ENCODE measurements at places on chromosomes 16 and 17. TPM values are rescaled to one million over a fixed set of nuclear protein-coding genes. Genes with fewer than 3 reads are reported as not detected.

DNA sequence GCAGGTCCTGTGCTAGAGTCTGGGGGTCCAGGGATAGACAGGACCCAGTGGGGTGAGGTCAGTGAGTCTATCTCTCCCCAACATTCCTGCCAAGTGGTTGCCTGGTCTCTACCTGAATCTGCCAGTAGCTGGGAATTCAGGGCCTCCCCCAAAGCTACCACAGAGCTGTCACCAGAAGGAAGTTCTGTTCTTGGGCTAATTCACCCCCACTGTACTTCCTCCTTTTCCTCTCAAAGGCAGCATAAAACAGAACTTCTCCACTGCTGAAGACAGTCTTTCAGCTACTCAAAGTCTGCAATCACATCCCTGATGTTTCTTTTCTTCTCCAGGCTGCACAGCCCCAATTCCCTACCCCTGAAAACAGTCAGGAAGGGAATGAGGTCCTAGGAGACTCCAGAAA, 8.7 kb downstream of the CAMTA2 start:
- no peak for DNase-seq

- DNase-seq, result no peak
These were observed 33.3 kb downstream of the SLC47A2 start for GRCh38 chr17:19683117-19683516.

DNA sequence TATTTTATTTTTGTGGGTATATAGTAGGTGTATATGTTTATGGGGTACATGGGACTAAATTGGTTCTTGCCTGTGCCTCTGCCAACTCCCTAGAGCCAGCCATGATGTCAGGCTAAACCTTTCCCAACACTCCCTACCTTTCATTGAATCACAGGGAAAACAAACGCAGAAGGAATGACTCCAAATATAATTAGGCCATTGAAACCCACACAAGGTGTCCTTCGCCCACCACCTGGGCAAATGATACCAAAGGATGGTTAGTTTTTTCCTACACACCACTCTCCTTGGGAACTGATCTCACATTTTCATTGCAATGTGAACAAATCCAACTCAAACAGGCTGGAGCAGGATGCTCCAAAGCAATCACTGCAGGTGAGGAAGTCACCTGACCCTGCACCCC, 27.5 kb downstream of the WSB1 start:
- no peak for DNase-seq

- no peak for DNase-seq
These were observed 15.2 kb downstream of the ANKRD11 start for GRCh38 chr16:89475144-89475543.

DNA sequence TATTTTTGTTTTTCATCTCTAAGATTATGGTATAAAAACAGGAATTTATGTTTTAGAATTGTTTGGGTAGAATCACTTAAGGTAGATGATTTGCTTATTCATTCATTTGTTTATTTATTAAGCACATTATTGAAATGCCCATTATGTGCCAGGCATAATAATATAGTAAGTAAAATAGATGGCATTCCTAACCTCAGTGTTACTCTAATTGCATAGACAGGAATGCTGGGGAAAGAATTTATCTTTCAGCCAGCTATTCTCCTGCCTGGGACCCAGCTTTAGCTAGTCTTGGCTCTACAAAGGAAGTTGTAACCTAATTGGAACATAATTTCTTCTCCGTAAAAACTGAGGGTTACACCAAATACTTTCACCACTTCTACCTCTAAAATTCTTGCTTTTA, 44.6 kb downstream of the NFAT5 start:
- DNase-seq, result peak; percentile 27

GRCh38 chr17:82931699-82932517, 92.1 kb upstream of the ZNF750 start:
- DNase-seq, result peak; percentile 93

GRCh38 chr17:49861150-49861884, 13.4 kb upstream of the TAC4 start:
- DNase-seq, result peak; percentile 60

GRCh38 chr17:20089756-20090547, 80.8 kb downstream of the SPECC1 start:
- no peak for DNase-seq

DNA sequence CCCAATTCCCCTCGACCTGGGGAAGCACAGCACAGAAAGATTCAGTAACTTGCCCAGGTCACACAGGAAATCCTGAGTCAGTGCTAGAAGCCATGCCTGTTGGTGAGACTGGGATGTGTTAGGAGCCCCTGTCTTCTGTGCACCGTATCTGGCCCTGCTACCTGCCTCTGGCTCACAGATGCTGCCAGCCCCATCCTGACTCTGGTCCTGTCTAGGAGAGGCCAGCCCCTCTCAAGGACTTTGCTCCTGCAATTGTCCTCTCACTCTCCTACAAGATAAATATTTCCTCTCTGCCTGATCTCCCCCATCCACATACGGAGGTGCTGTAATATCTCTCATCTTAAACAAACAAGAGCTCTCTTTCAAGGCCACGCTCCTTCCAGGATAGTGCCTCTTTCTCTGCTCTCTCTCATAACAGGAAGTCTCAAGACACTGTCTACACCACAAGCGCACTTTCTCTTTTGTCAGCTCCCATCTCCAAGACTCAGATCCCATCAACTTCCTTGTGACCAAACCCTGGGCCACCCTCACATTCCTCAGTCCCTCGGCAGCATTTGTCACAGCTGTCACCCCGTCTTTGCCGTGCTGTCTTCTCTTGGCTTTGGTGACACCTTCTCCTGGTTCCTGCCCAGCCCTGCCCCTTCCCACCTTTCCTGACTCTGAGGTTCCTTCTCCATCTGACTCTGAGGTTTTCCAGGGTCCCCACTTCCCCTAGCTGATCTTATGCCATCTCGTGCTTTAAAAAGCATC, 1.9 kb downstream of the SLC13A2 start:
- no peak for DNase-seq

DNA sequence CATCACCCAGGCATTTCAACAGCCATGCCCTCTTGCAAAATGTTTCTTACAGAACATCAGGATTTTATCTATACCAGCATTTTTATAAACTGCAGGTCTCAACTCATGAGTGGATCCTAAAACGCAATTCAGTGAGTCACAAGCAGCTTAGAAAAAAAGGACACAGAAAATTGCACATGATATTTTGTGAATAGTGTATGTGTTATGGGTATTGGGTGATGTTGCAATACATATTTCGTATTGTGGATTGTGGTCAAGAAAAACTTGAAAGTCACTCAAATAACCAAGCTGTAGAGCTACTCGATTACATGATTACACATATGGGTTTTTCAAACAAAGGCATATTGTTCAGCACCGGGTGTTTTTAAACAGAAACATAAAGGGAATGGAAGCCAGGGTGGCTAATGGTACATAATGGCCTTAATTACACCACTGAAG, 1.4 kb downstream of the WIPI1 start:
- DNase-seq, result peak; percentile 90

DNA sequence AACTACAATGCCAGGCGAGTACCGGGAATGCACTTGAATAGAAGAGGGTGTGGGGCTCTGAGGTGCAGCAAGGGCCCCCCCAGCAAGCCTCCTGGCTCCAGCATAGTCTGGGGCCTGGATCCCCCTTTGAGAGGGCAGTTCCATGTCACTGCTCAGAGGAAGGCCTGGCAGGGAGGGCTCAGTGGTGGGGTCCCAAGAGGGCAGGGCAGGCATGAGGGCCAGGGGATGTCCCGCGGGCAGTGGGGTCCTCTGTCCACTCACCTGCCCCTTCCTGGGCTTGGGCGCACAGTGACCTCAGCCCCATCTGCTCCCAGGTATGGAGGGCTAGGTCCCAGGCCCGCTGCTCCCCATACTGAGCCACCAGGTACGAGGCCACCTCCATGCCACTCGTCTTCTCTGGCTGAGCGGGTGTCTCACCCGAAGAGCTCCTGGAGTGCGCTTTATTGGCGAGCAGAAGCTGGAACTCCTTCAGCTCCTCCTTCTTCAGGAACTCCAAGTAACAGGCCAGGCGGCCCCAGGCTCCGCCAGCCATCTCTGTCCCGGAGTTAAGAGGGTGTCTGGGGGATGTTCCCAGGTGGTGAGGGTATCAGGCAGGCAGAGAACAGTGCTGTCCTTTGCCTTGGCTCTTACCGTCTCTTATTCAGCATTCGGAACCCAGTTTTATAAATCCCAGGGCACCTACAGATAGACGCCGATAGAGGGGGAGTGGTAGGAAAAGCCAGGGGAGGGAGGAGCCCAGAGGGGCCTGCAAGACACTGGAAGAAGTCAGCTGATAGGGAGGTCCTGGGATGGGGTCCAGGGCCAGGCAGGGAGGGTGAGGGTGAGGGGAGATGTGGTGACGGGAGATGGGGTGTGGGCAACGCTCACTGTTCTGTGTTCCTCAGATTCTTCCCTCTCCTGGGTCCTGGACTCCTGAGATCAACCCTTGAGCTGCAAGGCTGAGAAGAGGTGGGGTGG, 605 bp downstream of the NLRP1 start:
- peak; percentile 76 for DNase-seq

DNA sequence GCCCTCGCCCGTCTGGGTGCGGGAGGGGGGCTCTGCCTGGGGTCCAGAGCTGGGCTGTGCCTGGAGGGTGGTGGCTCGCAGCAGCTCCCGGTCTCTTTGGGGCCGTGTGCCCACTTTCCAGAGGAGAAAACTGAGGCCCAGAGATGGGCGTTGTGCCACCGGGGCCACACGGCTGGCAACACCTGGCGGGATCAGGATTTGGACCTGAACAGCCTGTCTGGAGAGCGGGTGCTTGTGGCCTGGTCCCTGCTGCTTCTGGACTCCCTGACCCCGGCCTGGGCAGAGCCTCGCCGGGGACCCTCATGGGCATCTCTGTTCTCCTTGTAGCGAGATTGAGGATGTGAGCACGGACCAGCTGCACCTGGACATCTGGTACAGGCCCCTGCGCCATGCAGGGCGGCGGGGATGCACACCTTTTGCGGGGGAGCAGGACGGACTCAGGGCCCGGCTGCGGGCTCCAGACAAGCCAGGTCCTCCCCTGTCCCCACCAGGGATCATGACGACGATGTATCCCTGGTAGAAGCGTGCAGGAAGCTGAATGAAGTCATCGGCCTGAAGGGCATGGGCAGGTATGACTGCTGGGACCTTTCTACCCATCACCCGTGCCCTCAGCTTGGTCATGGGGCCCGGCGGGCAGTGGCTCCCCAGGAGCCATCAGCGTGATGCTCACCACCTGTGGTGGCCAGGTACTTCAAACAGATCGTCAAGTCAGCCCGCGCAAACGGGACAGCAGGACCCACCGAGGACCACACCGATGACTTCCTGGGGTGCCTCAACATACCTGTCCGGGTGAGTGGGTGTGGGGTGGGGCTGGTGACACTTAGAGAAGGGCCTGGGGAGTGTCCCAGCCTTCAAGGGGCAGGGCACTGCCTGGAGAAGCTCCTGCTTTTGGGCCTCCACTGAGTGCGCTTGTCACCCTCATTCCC, 8.3 kb downstream of the BAIAP3 start:
- DNase-seq, result no peak

GRCh38 chr16:53064081-53064578, 9.3 kb downstream of the CHD9 start:
- DNase-seq, result no peak

WFDC1 gene
- total RNA-seq, result 0.76 TPM

STH gene
- total RNA-seq, result not detected

AGRP gene
- not detected for total RNA-seq

ABCC6 gene
- not detected for total RNA-seq

NOTUM gene
- not detected for total RNA-seq

TNS4 gene
- total RNA-seq, result not detected

ZFP1 gene
- total RNA-seq, result 7.8 TPM

EXOC7 gene
- 101 TPM for total RNA-seq

NUPR1 gene
- total RNA-seq, result 54.8 TPM

IRX6 gene
- not detected for total RNA-seq

CES3 gene
- total RNA-seq, result not detected

KRT14 gene
- total RNA-seq, result not detected

All from GM23248 (cell line).